AG04449 (cell line): ENCODE measurements at places on chromosomes 5 and 9.
A peak's percentile ranks its signal among the peaks of the same experiment; 100 is the strongest.

DNA sequence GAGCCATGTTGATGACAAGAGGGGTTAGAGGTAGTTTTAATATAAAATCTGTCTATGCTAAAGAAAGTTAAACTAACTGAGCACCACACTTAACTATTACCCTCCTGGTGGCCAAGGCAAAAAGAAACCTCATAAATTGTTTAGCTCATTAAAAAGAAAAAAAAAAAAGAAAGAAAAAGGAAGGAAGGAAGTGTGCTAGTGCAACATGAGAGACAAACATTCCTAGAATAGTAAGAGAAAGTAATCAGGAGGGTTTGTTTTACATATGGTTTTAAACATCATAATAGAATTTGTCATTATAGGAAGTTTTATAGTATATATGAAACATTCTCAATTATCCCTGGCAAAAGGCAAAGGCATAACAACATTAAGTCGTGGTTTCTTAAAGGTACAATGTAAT is 152.3 kb downstream of the SNX18 start:
- no peak for DNase-seq

DNA sequence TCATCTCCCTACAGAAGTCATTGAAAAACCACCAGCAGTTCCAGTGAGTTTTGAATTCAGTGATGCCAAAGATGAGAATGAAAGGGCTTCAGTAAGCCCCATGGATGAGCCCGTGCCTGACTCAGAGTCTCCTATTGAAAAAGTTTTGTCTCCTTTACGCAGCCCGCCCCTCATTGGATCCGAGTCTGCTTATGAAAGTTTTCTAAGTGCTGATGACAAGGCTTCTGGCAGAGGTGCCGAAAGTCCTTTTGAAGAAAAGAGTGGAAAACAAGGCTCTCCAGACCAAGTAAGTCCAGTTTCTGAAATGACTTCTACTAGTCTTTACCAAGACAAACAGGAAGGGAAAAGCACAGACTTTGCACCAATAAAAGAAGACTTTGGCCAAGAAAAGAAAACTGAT is 90.1 kb downstream of the MAP1B start:
- DNase-seq: no peak

GRCh38 chr5:149833116-149833827 is 103.2 kb downstream of the PPARGC1B start:
- no peak for DNase-seq

DNA sequence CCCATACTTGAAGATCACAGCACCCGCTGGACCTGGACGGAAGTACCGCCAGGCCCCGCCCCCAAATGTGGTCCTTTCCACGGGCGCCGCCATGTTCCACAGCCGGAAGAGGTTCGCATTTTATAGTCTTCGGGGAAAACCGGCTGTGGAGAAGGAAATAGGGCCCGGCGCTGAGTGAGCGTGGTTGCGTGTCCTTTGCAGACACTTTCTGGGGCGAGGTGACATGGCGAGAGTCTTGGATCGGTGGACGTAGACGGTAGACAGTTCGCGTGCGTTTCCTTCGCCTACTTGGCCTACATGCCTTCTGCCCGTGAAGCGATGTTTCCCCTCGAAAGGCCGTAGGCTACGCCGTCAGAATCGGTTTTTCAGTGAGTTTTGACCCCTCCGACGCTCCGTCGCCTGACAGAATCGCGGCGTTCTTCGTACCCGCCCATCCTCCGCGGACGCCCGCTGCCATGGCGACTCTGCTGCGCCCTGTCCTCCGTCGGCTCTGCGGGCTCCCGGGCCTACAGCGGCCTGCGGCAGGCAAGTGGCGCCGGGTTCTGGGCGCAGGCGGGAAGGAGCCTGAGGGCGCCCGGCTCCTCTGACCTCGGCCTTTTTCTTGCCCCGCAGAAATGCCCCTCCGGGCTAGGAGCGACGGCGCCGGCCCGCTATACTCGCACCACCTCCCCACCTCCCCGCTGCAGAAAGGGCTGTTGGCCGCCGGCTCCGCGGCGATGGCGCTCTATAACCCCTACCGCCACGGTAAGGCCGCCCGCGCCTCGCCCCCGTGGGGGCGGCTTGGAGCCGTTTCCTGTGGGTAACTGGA is at the start of the genes COQ4 and TRUB2:
Gene COQ4 (plus strand): TSS at position 436 of the 808 bp plus-strand sequence. CDS start 20 bp downstream, at position 456.
Gene TRUB2 (minus strand): TSS at position 44 of the 808 bp plus-strand sequence. CDS start 39 bp downstream, at position 5.
- DNase-seq: peak; percentile 59

DNA sequence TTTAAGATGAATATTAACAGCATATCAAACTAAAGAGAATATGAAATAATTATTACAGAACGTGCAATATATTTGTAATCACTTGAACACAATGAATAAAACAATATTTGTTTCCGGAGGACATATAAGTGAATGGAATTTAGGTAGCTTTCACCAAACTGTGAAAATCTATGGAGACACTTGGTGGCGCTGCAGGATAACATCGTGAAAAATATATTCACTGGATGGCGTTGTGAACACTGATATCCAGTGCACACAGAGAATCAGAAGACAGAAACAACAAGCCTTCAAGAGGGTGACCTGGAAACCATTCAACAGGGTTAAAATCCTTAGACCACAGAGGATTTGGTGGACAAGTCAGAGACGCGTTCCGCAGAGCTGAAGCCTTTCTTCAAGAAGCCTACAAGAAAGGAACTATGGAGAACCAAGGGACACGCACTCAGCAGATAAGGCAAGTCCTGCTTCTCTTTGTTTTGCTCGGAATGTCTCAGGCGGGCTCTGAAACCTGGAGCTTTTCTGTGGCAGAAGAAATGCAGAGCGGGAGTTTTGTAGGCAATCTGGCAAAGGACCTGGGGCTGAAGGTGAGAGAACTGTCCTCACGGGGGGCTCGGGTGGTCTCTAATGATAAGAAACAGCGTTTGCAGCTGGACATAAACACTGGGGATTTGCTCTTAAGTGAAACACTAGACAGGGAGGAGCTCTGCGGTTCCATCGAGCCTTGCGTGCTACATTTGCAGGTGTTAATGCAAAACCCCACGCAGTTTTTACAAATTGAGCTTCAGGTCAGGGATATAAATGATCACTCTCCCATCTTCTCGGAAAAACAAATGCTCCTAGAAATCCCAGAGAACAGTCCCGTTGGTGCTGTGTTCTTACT is at the start of gene PCDHB11:
Gene PCDHB11 (plus strand): TSS at position 269 of the 877 bp plus-strand sequence. CDS start 148 bp downstream, at position 417.
- no peak for DNase-seq

DNA sequence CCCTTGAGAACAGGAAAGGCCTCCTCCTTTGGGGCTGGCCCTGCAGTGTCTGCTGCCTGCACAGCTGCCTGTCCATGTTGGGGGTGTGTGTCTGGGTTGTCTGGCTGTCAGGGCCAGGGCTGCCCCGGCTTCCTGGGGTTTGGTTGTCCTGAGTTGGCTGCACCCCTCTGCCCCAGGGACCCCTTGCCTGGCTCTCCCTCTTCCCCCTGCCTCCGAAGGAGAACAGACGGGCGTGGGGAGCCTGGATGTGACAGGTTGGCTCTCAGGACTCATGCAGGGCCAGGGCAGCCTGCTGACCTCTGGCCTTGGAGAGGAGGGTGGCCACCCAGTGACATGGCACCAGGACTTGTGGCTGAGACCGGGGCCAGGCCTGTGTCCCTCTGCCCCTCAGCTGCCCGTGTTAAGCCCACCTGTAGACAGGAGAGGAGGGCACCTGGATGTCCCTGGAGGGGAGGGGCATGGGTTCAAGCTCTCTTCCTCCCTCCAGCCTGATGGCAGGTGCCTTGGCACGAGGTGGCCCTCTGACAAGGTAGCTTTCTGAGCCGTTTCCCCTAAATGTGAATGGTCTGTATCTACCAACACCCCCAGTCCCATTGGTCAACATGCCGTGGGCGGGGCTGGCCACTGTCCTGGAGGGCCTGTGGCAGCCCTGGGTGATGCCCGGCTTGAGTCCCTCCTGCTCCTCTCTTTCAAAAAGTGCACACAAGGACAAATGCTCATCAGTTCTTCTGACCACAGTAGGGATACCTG is 34.9 kb downstream of the WNK2 start:
- no peak for DNase-seq

GRCh38 chr5:124330595-124331220 is 415.7 kb downstream of the ZNF608 start:
- DNase-seq: no peak

DNA sequence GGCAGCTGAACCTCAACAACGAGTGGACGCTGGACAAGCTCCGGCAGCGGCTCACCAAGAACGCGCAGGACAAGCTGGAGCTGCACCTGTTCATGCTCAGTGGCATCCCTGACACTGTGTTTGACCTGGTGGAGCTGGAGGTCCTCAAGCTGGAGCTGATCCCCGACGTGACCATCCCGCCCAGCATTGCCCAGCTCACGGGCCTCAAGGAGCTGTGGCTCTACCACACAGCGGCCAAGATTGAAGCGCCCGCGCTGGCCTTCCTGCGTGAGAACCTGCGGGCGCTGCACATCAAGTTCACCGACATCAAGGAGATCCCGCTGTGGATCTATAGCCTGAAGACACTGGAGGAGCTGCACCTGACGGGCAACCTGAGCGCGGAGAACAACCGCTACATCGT is 12.4 kb upstream of the PHYHD1 start:
- DNase-seq: no peak

GRCh38 chr9:136889858-136890257 is 3.5 kb downstream of the TRAF2 start:
- DNase-seq: no peak

GRCh38 chr9:108664309-108665255 is 191.2 kb downstream of the ACTL7B start:
- no peak for DNase-seq

DNA sequence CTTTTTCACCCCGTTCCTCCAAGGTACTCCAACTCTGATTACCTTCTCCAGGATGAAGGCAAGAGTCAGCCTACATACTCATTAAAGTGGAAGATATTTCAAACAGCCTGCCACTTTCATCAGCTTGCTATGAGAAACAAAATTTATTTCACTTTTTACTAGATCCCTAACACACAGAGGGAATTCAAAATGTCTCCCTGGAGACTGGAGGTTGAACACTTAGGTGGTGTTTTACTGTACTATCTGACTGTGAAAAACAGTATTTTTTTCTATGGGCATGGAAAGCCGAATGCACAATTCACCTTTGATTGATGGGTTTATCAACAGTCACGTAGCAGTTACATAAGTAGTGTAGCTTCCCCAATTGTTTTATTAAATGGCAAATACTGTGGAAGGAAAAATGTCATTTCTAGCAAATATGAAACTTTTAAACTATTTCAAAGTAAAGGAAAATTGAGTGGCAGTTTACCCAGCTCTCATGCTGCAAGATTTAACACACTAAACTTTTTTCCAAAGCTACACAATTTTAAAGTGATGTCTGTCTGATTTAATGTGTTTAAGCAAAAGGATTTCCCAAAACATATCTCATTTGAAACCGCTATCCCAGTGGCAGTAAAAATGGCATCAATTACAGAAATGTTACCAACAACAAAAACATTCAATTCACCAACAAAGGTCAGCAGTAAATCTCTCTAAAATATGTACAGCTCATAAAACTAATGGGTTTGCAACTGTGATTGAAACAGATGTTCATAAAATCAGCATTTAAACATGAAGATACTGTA is 125.0 kb upstream of the TLE4 start:
- DNase-seq: no peak

GRCh38 chr5:95835682-95836385 is 13.3 kb upstream of the GLRX start:
- DNase-seq: no peak

DNA sequence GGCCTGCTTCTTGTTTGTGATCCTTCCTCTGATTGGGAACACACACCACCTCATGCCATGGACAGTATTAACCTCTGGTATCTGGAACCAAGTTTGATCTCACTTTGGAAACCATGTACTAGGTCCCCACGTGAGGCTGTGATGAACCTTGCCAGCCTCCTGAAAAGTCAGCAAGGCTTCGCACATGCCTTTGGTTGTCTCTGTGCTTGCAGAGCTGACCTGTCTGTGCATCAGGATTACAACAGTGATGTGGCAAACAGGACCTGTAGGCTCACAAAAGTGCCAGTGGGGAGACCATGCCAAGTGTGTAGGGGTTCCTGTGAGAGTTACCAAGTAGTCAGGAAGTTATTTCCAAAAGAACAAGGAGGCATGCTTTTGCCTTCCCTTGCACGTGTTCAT is 1.4 kb downstream of the ACO1 start:
- DNase-seq: no peak

- DNase-seq: no peak
Measured at GRCh38 chr5:36108758-36109460, 42.2 kb upstream of the UGT3A2 start.

- DNase-seq: no peak
Measured at GRCh38 chr9:86580688-86581087, 226.5 kb upstream of the TUT7 start.

GRCh38 chr5:141149812-141150211 is at the start of gene PCDHB6:
Gene PCDHB6, plus strand, starts transcription at chr5:141150057. Its CDS starts 201 bp downstream, at chr5:141150258.
- DNase-seq: no peak

DNA sequence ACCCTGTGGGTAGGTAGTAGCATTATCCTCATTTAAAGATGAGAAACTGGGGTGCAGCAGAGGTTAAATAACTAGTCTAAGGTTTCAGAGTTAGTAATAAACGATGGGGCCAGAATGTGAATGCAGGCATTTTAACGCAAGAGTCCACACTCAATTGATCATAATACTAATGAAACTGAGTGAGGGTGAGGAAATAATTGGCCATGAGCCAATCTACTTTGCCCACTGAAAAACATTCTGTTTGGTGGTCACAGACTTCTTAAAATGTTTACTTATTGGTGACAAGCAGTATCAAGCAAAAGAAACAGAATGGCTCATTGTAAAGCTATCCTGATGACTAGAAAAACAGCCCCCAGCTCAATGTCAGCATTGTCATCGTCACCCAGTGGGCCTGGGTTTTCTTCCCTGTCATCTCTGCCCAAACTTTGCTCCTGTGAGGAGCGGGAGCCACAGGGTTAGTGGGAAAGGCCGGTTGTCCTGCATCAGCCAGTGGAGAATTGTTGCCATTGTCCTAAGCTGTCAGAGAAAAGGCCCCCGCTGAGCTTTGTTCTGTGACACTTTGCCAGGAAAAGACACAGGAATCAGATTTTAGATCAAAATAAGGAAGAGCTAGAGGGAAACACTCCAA is 77.3 kb upstream of the MAN2A1 start:
- no peak for DNase-seq

- no peak for DNase-seq
Measured at GRCh38 chr5:8606231-8606630, 737.3 kb downstream of the MTRR start.

DNA sequence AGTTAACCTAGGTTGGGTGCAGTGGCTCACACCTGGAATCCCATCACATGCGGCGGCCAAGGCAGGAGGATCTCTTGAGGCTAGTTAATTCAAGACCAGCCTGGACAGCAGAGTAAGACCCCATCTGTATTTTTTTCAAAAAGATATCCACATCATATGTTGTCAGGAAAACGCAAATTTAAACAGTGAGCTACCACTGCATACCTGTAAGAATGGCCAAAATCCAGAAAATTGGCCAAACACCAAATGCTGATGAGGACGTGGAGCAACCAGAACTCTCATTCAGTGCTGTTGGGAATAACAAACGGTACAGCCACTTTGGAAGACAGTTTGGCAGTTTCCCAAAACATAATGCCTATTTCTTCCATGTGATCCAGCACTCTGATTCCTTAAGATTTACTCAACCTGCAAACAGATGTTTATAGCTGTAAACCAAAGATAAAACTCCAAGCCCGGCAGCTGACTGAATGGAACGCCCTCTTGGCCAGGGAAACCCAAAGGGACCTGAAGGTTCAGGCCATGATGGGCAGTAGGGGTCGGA is 12.4 kb downstream of the CEL start:
- no peak for DNase-seq

- DNase-seq: no peak
Measured at GRCh38 chr5:73764996-73765395, 139.0 kb downstream of the ARHGEF28 start.

- no peak for DNase-seq
Measured at GRCh38 chr5:178797546-178798440, 62.0 kb upstream of the ZNF354B start.
